M059J (cell line): ENCODE measurements at places on chromosomes 6 and 20.

DNA sequence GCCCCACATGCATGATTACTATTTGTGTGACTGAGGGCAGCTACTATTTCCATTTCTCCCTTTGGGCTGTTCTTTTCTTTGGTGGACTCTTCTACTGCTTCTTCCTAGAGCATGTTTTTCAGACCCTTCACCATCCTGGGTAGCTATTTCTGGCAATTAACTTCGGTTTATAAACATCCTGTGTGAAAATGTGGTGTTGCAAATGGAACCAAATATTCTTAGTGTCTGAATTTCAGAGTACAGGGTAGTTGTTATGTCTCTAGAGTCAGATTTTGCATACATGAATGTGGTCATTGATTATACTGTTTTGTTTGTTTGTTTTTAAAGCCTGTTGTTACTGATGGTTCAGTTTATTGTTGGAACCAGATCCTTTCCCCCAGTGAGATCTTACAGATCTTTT, 49.7 kb downstream of the PROKR2 start:
- no peak for DNase-seq

GRCh38 chr20:37749620-37750403, 56.0 kb downstream of the CTNNBL1 start:
- DNase-seq: no peak

DNA sequence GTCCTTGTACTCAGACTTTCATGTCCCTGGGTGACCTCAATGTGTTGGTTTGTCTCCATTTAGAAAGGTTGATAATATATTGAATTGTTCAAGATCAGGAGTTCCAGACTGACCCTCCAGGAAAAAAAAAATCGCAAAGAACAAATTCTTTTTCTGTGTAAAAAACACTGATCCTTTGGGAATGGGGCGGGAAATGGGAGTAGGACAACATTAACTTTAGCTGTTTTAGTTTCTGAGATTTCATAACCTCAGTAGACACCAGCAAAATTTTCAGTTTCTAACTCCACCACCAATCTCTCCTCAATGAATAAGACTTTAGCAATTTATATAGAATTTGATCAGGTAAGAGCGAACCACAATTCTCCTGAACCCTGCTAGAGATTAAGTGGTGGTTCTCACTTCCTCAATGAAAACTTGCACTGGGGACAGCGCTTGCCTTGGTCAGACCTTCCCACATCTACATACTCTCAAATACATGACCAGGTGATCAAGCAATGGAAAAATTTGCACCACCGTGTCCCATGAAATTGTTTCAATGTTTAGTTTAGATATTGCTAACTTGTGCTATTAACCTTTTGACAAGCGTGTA, 231.2 kb upstream of the PLN start:
- DNase-seq: no peak

GRCh38 chr6:169121013-169121412, 132.6 kb downstream of the THBS2 start:
- no peak for DNase-seq

DNA sequence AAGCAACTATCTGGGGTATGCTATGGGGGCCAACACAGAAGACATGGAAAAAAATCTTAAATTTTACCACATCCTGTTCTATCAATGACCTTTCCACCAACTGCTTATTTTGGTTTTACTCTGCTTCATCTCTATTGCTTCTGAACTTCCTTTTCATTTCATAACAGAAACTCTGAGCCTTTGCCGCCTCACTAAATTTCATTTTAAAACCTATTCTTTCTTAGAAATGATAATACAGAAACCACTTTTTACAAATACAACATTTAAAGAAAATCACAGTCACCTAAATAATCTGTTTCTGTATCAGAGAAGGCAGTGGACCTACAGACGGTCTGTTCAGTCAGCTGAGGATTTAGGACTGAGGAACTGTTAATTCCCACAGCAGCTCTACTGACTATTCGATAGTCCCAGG, 117.5 kb downstream of the KCNQ5 start:
- no peak for DNase-seq

- DNase-seq: peak; percentile 15
These were observed 469.3 kb upstream of the MAN1A1 start for GRCh38 chr6:119818876-119819275.

- peak; percentile 21 for DNase-seq
These were observed 17.5 kb upstream of the SPO11 start for GRCh38 chr20:57312138-57312537.

GRCh38 chr20:3663031-3663701, at the start of gene GFRA4:
GFRA4 (minus strand) TSS chr20:3663399; CDS start chr20:3663399, 0 bp downstream.
- no peak for DNase-seq

DNA sequence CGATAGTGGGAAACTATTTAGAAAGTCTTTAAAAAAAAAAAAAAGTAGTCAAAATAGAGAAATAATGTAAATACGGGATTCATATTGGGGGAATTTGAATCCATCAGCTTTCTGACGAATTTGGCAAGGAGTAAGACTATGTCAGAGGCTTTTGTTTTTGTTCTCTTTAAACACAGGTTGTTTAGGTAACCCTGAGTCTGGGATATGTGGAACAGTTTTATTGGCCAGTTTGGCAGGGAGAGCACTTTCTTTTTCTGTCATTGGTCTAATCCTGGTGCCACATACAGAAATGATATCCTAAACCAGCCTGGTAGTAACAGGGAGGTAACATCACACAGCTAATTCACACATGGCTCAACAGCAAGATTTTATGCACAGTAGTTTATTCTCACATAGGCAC, 27.7 kb downstream of the HAO1 start:
- DNase-seq: peak; percentile 66

DNA sequence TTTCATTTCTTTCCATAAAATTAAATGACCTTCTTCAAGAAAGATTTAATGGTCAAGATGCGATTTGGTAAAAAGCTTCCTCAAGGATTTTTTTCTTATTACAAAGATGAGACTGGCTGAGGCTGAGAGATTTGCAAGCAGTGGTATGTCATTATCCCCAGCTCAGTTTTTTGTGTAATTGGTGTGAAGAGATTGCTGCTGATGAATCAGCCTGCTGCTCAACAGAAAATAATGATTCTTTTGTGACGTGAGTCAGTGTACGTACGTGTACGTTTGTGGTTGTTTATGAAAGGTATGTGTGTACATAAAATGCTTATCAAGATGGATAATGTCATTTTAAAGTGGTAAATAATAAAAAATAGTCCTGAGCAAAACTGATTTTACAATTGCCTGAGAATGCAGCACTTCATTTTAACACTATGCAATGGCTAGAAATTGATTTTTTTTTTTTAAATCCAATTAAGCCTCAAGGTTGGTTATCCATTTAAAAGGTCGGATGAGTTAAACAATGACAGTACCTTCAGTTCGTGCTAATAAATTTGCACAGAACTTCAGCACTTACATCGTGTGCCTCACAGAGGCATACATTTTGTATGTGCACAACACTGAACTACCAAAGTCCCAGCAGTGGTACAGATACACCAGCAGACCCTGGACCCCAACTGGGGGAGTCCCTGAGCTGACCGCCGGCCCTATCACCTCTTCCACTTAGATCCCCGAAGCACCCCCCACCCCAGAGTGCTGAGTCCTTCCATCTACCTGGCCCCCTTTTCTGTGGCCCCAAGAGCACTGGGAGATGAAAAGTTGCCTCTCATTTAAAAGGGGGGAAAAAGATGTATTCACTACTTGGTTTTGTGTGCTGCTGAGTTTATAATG, 9.7 kb upstream of the NPEPL1 start:
- DNase-seq: peak; percentile 55

DNA sequence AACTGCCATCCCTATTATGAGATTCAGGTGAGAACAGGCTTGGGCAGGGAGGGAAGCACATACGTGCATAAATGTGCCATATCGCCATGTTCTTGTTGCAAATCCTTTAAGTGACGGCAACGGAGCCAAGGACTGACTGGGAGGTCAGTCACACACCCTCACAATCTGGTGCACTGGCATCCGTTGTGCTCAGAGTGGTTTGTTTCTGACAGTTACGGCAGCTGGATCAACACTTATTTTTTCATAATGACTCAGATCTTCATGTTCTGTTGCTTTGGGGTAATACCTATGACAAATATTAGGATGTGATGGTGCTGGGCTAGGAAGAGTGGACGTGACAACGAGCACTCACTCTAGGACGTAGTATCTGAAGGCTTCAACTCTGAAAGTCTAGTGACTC, 56.2 kb upstream of the PREP start:
- peak; percentile 62 for DNase-seq

DNA sequence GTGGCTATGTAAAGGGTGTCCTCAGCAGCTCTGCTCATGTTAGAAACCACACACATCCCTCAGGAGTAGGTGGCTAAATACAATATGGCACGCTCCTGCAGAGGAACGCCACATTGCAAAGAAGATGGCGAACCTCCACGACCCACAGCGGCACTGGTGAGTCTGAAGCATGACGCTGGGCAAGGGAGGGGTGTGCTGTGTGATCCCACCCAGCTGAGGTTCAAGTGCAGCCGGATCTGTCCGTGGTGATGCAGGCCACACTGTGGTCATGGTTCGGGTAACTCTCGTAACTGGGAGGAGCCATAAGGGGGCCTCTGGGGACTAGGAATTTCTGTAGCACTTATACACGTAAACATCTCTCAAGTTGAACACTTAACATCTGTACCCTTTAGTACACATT, 23.4 kb upstream of the APMAP start:
- no peak for DNase-seq

DNA sequence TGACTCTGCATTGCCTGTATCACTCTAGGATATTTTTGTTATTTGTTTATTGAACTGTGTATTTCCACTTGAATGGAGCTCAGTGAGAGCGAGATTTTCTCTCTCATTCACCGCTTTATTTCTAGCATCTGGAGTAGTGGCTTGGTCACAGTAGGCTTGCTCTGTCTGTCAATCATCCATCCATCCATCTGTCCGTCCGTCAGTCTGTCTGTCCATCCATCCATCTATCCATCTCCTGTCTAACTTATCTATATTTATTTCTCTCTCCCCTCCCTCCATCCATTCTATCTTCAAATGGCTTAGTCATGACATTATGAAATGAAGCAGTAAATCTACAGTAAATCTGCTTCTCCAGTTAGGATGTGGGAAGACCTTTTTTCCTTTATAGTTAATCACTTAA, 94.6 kb downstream of the TIAM2 start:
- no peak for DNase-seq
